Stimulated activated CD8-positive, alpha-beta memory T cell treated with anti-CD3 and anti-CD28 coated beads, Interleukin-12 subunit alpha, Interleukin-12 subunit beta, amount 100 ng/mL, for 4 hours (primary cell): ENCODE measurements at places on chromosomes 16 and 17.

DNA sequence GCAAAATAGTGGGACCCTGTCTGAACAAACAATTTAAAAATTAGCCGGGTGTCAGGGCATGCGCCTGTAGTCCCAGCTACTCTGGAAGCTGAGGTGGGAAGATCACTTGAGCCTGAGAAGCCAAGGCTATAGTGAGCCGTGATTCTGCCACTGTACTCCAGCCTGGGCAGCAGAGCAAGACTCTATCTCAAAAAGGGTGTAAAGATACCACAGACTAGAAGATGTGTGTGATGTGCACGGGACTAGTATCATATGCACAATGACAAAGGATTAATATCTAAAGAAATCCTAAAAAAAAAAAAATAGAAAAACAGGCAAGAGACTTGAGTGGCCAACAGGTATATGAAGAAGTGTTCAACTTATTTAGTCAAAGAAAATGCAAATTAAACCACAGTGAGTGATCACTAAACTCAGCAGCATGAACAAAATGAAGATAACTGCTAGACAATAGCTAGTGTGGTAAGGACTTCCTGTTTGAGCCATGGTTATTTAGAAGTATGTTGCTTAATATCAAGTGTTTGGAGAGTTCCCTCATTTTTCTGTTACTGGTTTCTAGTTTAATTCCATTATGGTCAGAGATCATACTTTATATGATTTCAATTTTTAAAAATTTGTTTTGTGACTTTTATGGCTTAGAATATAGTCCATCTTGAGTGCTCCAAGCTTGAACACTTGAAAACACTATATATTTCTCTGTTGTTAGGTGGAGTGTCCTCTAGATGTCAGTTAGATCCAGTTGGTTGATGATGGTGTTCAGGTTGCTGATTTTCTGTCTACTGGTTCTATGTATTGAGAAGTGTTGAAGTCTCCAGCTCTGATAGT, 14.7 kb upstream of the SLX4 start:
- DNase-seq: no peak

- DNase-seq: no peak
These were observed 85.0 kb upstream of the CHMP6 start for GRCh38 chr17:80906364-80907259.

DNA sequence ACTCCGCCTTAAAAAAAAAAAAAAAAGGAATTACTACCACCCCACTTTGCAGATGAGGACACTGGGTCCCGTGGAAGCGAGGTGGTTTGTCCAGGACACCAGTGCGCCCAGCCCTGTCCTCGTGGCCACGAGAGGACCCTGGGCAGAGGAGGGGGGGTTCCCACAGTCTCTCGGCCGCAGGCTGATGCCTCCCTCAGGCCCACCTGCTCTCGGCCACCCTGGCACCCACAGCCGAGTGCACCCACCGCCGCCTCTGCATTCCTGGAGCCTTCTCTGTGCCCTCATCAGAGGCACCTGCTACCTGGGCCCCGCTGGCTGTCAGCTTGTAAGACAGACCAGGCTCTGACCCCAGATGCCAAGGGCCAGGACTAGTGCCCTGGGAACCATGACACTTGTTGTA, 28.1 kb upstream of the PVALEF start:
- DNase-seq: no peak

DNA sequence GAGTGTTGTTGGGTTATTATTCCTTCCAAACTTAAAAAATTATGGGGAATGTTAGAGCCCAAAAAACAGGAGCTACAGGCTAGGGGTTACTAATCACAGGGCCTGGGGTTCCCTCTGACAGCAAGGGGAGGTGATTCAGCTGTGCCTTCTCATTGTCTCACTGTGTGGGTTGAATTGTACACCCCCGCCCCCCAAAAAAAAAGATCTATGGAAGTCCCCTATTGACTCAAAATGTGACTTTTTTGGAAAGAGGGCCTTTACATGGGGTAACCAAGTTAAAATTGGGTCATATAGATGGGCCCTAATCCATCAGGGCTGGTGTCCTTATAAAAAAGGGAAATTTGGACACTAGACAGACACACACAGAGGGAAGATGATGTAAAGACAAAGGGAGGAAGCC, 190.2 kb downstream of the SOX9 start:
- DNase-seq: no peak

- no peak for DNase-seq
These were observed 1722.7 kb downstream of the TP53TG3F start for GRCh38 chr16:35182043-35182677.

GRCh38 chr16:931626-932500, 38.9 kb downstream of the LMF1 start:
- DNase-seq: no peak

DNA sequence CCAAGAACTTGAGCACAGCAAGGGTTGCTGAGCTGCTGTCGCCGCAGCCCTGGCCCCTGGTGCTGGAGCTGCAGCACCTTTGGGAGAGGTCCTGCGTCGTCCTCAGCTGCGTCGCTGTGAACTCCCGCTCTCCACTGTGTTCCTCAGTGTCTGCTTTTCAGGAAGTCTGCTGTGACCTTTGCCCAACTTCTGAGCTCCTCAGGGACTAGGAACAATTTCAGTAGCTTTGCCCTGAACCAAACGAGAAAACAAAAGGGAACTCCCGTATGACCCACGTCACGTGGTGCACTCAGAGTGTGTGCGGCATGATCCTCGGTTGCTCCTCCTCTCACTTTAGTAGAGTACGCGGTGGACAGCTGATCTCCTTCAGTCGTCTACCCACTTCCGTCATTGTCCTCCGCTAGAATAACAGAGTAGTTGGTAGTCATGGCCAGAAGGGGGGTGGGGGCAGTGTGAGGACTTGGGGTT, 44.2 kb downstream of the WDR45B start:
- DNase-seq: no peak

GRCh38 chr17:83186751-83187421, 107.5 kb downstream of the METRNL start:
- no peak for DNase-seq

GRCh38 chr17:40111221-40112128, 10.3 kb upstream of the MSL1 start:
- DNase-seq: no peak

DNA sequence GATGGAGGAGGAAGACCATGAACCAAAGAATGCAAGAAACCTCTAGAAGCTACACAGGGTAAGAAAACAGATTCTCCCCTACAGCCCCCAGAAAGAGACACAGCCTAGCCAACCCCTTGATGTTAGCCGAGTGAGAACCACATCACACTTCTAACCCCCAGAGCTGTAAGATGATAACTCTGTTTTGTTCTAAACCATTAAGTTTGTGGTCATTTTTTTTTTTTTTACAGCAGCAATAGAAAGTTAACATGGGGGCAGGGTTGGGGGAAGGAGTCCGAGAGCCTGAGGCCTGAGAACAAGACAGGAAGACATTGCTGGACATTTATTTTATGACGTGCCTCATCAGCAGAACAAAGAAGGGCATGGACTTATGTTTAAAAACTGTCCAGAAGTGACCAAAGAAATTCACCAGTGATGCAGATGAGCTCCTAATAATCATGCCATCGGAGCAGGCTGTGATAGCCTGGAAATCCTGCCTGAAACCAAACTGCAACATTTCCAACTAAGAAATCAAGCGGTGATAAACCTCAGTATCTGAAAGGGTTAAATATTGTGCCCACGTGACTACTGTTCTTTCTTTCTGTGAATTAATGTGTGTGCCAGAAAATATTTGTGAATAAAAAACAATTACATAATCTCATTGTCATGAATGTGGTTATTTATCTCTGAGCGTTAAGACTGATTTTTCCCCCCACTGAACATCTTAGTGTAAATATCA, 1.1 kb downstream of the ABCA9 start:
- no peak for DNase-seq

DNA sequence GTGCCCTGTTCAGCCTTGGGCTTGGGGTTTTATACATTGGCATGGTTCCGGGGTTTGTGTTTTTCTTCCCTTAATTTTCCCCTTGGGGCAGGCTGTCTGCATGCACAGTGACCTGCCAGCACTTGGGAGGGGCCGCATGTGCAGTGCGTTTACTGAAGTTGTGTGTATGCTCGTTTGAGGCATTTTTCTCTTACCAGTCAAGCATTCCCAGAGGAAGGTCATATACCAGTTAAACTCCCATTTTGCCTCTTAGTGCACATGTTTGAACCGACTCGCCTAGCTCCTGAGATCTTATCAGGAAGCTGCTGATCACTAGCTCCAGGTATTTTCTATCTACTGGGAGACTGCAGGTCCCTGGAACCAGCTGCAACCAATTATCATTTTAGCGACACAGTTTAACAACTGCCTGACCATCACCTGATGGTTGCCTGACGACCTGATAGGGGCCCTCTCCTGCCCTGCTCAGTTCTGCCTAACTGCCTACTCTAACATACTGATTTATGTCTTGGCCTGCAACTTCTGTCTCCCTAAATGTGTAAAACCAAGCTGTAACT, 51.4 kb downstream of the MFSD11 start:
- no peak for DNase-seq

- no peak for DNase-seq
These were observed 845 bp upstream of the ALDOA start for GRCh38 chr16:30064729-30065101.

GRCh38 chr17:75771334-75772281, 6.6 kb upstream of the GALK1 start:
- no peak for DNase-seq

- no peak for DNase-seq
These were observed 15.4 kb downstream of the CUEDC1 start for GRCh38 chr17:57939797-57940196.

GRCh38 chr16:58026139-58026704, 668 bp downstream of the MMP15 start:
- DNase-seq: no peak

- DNase-seq: no peak
These were observed 39.8 kb upstream of the DYNLRB2 start for GRCh38 chr16:80500961-80501525.

DNA sequence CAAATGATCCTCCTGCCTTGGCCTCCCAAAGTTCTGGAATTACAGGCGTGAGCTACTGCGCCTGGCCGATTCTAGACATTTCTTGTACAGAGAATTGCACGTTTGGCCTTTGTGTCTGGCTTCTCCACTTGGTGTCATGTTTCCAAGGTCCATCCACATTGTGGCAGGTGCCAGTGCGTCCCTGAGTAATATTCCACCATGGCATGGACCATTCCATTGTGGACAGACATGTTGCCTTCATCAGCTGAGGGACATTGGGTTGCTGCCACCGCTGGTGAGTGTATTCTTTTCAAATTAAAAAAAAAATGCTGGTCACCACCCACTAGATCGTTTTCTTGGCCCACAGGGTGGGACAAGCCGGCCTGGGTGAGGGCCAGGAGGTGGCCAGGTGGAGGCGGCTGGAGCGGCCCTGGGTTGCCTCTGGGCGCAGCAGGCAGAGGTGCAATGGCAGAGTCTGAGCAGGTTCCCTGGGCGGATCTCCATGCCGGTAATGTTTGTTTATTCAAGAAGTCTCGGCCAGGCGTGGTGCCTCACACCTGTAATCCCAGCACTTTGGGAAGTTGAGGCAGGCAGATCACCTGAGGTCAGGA, 274.1 kb downstream of the SEC14L1 start:
- DNase-seq: no peak

DNA sequence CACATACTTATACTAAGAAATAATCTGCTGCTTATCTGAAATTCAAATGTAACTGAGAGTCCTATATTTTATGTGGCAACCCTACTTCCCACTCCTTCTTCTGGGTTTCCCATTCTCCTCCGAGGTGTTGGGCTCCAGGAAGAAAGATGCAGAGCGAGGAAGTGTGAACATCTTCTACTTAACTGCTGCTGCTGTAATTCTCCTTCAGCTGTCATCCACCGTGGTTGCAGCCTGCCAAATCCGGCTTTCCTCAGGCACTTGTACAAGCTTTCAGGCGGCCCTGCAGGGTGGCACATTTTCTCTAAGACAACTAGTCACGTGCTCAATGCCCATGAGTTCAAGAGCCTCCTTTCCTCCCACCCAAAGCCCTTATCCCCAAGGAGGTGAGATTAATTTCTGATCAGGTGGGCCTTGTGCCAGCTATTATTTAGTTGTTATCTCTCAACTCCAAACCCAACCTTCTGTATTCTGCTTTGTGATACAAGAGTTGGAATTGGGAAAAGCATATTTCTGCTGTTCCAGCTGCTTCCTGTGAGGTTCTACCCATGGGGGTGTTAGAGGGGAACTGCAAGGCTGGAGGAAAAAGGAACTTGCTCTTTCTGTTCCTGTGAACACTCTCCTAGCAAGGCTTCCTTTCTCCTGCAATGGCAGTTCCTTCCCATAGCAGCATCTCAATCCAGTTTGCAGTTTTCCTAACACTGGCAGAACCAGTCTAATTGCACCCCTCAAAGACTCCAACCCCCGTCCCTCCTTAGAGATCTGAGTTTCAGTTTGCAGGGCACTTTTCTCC, 67.6 kb upstream of the RBBP6 start:
- no peak for DNase-seq

- DNase-seq: peak; percentile 77
These were observed 1.3 kb upstream of the HIC1 start for GRCh38 chr17:2053380-2054261.

- DNase-seq: no peak
These were observed 102.9 kb downstream of the NLK start for GRCh38 chr17:28145348-28145747.

DNA sequence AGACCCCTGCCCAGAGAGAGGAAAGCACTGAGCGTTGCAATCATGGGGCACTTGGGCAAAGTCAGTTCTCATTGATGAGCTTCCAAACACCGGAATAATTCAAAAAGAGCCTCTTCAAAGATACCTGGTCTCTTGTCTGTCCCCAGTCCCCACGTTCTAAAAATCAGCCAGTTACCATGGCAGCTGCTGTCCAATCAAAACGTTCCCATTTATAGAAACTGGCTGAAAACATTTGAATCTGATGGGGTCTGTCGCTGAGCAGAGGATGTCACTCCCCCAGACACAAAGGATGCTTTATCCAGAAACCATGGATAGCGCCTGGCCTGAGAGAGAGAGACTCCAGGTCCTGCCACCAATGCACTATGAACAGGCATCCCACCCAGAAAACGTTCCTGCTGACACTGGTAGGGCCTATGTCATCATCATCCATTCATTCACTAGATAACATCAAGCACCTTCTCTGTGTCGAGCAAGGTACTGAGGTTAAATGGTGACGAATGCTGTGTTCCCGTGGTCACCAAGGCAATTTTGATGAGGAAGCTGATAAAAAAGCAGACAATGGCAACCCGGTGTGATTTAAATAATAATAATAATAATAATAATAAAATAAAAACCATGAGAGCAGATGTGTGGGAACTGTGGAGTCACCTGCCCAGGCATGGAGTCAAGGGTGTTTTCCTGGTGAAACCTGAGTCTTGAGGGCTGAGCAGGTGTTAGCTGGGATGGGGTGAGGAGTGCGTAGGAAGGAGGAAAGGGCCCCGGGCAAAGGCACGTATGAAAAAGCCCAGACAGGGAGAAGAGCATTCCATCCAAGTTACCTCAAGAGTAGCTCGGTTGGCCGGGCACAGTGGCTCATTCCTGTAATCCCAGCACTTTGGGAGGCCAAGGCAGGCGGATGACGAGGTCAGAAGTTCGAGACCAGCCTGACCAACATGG, 19.0 kb upstream of the CALB2 start:
- DNase-seq: no peak

DNA sequence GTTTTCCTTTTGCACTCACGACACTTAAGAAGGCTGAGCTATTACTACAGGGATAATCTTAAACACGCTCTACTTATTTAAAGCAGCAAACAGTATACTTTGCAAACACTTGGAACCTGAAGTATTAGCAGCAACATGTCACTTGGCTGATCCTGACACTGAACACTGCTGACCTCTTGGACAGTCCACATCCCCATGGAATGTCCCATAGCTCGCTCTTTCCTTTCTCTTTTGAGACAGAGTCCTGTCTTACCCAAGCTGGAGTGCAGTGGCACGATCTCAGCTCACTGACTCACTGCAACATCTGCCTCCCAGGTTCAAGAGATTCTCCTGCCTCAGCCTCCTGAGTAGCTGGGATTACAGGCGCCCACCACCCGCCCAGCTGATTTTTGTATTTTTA, 26.4 kb downstream of the SMYD4 start:
- no peak for DNase-seq
